Activated naive CD8-positive, alpha-beta T cell treated with anti-CD3 and anti-CD28 coated beads for 36 hours (primary cell): ENCODE measurements at places on chromosomes 1 and 21. TPM values are rescaled to one million over a fixed set of nuclear protein-coding genes. Genes with fewer than 3 reads are reported as not detected.

The SLC30A10 gene
- not detected for total RNA-seq

DNA sequence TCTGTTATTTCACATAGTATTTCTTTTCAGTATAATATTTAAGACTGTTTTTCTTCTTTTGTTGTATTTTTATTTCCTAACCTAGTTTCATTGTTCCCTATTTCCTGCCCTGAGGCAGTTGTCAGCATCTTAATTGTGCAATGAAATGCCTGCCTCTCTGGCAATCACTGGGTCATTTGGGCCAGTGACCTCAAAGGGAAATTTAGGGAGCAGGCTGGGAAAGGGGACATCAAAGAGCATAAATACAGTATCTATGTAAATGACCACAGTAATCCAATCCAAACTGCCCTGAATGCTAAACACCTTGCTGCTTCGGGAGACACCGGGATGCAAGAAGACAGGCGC lies 147.8 kb downstream of the TLR5 start:
- peaks cover 3% of the 10 kb centered on the region for H3K36me3 ChIP-seq
- no peaks in the 10 kb centered on the region for H3K27me3 ChIP-seq
- no peak overlapping the region for H3K27ac ChIP-seq
- no peak for DNase-seq
- no peaks in the 10 kb centered on the region for H3K4me1 ChIP-seq
- no peak overlapping the region for H3K4me3 ChIP-seq

- DNase-seq = no peak
- H3K27ac ChIP-seq = no peak overlapping the region
- H3K36me3 ChIP-seq = no peaks in the 10 kb centered on the region
- H3K4me1 ChIP-seq = peaks cover 3% of the 10 kb centered on the region
Measured at GRCh38 chr1:30879940-30880677, 28.4 kb downstream of the SDC3 start.

The STK40 gene
- 51.5 TPM for total RNA-seq

GRCh38 chr1:221180704-221181368 lies 301.6 kb downstream of the HLX start:
- H3K4me3 ChIP-seq = no peak overlapping the region
- H3K4me1 ChIP-seq = no peaks in the 10 kb centered on the region
- DNase-seq = no peak
- no peak overlapping the region for H3K27ac ChIP-seq
- peaks cover 8% of the 10 kb centered on the region for H3K27me3 ChIP-seq

The RASAL2 gene
- not detected for total RNA-seq

- no peak overlapping the region for H3K4me3 ChIP-seq
- DNase-seq = no peak
- no peaks in the 10 kb centered on the region for H3K27me3 ChIP-seq
- H3K36me3 ChIP-seq = peaks cover 5% of the 10 kb centered on the region
- H3K4me1 ChIP-seq = peaks cover 4% of the 10 kb centered on the region
- H3K27ac ChIP-seq = no peak overlapping the region
Measured at GRCh38 chr1:199054694-199055093, 415.9 kb downstream of the PTPRC start.

The FCGR3B gene
- total RNA-seq = not detected

DNA sequence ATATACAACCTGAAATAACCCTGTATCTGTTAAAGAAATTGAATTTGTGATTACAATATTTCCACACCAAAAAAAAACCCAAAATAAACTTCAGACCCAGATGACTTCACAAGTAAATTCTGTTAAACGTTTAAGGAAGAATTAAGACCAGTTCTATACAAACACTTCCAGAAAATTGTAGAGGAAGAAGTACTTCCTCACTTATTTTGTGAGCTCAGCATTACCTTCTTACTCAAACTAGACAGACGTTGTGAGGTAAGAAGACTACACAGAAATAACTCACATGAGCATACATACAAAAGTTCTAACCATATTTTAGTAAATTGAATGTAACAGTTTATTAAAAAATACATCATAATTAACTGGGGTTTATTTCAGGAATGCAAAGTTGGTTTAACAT lies 18.8 kb downstream of the RALGPS2 start:
- no peak for DNase-seq
- H3K4me3 ChIP-seq = no peak overlapping the region
- no peak overlapping the region for H3K27ac ChIP-seq
- no peaks in the 10 kb centered on the region for H3K27me3 ChIP-seq

DNA sequence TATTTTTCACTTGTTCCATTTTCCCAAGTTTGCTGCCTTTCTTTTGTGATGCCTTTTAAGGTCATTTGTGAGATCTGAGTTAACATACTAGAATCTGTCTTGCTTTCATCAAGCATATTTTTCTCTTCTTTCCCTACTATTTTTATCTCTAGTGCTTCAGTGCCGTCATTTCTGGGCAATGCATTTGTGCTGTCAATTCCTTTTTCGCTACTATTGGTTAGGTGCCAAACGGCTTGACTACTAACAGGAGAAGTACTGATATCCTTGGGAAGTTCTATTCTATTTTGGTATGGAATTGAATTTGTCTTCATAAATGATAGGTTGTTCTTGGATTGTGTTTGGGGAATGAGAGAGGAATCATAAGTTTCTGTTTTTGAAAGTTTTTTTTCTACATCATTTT lies 42.2 kb downstream of the LRRC53 start:
- DNase-seq = no peak
- no peaks in the 10 kb centered on the region for H3K36me3 ChIP-seq
- no peak overlapping the region for H3K4me3 ChIP-seq
- peaks cover 4% of the 10 kb centered on the region for H3K27me3 ChIP-seq
- H3K27ac ChIP-seq = no peak overlapping the region

GRCh38 chr1:201742476-201742875 lies 86.5 kb upstream of the IPO9 start:
- no peak overlapping the region for H3K27ac ChIP-seq
- no peak for DNase-seq
- peaks cover 6% of the 10 kb centered on the region for H3K27me3 ChIP-seq

DNA sequence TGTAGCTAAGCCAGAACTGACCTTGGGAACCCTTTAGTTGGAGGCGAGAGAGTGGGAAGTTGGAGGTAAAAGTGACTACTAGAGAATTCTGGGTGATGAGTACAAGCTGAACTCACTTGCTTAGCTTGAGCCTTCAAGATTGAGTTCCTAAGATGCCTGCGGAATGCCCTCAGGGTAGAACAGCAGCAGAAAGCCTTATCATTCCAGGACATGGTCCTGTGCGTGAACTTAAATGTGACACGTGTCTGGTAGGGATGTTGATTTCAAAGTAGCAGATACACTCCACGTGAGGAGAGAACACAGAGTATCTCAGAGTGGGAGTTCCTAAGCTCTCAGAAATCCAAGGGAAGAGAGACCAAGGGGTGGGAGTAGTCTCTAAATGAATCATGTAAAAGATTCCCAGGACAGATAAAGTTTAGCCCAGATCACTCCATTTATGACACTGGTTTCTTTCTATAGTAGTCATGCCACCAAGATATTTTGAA lies 60.1 kb downstream of the KCNK1 start:
- no peak for DNase-seq
- peaks cover 4% of the 10 kb centered on the region for H3K27me3 ChIP-seq
- H3K27ac ChIP-seq = no peak overlapping the region
- H3K4me3 ChIP-seq = no peak overlapping the region
- H3K4me1 ChIP-seq = no peaks in the 10 kb centered on the region

GRCh38 chr1:160547422-160547821 lies 24.4 kb upstream of the SLAMF6 start:
- peaks cover 46% of the 10 kb centered on the region for H3K36me3 ChIP-seq
- H3K4me3 ChIP-seq = no peak overlapping the region
- peaks cover 32% of the 10 kb centered on the region for H3K4me1 ChIP-seq
- H3K27ac ChIP-seq = peak overlapping the region; percentile 29
- no peaks in the 10 kb centered on the region for H3K27me3 ChIP-seq

The CRP gene
- total RNA-seq = not detected

GRCh38 chr1:51342591-51343206 lies 12.3 kb upstream of the TTC39A start:
- no peak for DNase-seq
- peaks cover 2% of the 10 kb centered on the region for H3K4me1 ChIP-seq
- H3K36me3 ChIP-seq = no peaks in the 10 kb centered on the region
- peaks cover 58% of the 10 kb centered on the region for H3K27me3 ChIP-seq

DNA sequence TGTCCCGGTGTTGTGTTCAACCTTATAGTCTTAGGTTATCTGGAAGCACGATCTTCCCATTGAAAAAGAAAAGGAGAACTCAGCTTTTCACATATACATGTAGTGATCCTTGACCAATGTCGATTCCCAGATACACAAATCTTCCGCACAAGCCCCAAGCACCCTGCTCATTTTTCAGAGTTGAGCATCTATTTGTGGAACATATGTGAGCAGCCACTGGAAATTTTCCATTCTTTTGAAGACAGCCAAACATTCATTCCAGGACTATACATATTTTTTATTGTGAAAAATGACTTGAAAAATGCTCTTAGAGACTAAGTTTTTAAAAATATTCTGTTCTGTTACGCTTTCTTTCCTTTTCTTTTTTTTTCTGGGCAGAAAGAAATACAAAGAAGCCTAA lies 371.9 kb downstream of the RGS7 start:
- no peaks in the 10 kb centered on the region for H3K27me3 ChIP-seq
- H3K4me1 ChIP-seq = no peaks in the 10 kb centered on the region
- no peak overlapping the region for H3K27ac ChIP-seq

The AGBL4 gene
- total RNA-seq = not detected

GRCh38 chr1:213656503-213656902 lies 331.3 kb upstream of the PROX1 start:
- no peak overlapping the region for H3K27ac ChIP-seq
- H3K4me3 ChIP-seq = no peak overlapping the region
- no peaks in the 10 kb centered on the region for H3K36me3 ChIP-seq
- no peaks in the 10 kb centered on the region for H3K27me3 ChIP-seq

GRCh38 chr1:89907727-89908212 lies 86.9 kb downstream of the LRRC8D start:
- peaks cover 56% of the 10 kb centered on the region for H3K4me1 ChIP-seq
- no peak for DNase-seq
- H3K27ac ChIP-seq = no peak overlapping the region
- H3K27me3 ChIP-seq = no peaks in the 10 kb centered on the region
- H3K36me3 ChIP-seq = peaks cover 34% of the 10 kb centered on the region

- no peak for DNase-seq
- no peaks in the 10 kb centered on the region for H3K27me3 ChIP-seq
- no peaks in the 10 kb centered on the region for H3K36me3 ChIP-seq
- no peak overlapping the region for H3K27ac ChIP-seq
Measured at GRCh38 chr21:45169001-45169400, 94.6 kb downstream of the ADARB1 start.

The FMOD gene
- 3.3 TPM for total RNA-seq

The ZBTB8OS gene
- total RNA-seq = 69.9 TPM

DNA sequence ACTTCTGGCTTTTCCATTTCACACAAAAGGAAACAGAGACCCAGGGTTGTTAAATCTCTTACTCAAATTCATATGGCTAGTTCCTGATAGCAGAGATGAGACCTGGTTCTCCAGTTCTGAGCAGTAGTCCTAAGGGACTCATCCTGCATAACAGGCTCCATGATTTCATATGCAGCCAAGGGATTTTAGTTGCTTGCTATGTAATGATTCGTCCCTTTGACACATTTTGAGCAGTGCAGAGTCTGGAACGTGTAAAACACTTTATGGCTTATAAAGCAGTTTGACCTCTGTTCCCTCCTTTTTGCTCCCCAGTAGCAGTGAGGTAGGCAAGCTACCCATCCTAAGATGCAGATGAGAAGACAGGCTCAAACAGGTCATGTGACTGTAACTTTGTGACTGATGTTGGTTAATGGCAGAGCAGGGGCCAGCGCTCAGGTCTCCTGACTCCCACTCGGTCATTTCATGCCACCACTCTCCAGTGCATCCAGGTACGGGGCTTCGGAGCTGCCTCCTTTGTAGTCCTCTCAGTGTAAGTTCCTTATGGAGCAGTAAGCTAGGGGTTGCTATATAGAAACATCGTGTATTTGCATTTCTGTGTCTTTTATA lies 24.2 kb downstream of the CC2D1B start:
- no peaks in the 10 kb centered on the region for H3K4me1 ChIP-seq
- no peaks in the 10 kb centered on the region for H3K27me3 ChIP-seq
- no peak overlapping the region for H3K27ac ChIP-seq
- no peaks in the 10 kb centered on the region for H3K36me3 ChIP-seq
- no peak overlapping the region for H3K4me3 ChIP-seq
- DNase-seq = no peak

DNA sequence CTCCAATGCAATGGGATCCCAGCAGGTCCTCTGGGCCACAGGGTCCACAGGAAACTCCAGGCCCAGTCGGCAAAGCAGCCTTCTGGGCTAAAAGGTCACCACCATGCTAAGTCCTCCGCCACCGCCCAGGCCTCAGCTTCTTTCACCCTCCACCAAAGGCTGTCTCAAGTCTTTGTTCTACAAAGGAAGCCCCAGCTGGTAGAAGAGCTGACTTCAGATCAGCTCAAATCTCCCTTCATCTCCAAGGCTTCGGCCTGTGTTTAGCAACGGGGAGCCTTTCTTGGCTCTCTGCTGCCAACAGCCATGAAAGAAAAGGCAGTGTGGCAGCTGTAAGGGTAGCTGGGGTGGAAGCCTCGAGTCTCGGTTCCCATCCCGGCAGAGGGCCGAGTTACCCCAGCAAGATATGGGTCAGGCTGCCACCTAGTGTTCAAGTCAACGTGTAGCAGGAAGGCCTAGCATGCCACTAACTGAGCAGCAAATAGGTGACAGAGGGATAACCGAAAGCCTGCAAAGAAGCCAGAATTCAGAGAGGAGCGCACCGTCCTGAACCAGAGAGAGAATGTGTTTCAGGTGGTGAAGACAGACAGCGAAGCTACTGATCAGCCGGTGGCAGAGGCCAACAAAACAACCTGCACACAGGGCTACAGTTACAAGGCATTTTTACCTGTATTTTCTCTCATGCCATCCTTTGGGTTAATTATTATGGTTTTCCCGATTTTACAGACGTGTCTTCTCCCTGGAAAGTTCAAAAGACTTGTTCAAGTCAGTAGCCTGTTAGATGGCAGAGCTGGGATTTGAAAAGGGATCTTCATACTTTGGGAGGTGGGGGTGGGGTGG lies 26.8 kb upstream of the CRNN start:
- peak; percentile 68 for DNase-seq
- no peak overlapping the region for H3K4me3 ChIP-seq
- H3K4me1 ChIP-seq = peaks cover 4% of the 10 kb centered on the region
- H3K36me3 ChIP-seq = no peaks in the 10 kb centered on the region

- H3K27ac ChIP-seq = peak overlapping the region; percentile 27
- peaks cover 13% of the 10 kb centered on the region for H3K27me3 ChIP-seq
- H3K4me1 ChIP-seq = peaks cover 2% of the 10 kb centered on the region
Measured at GRCh38 chr21:41280115-41280919, 36.3 kb upstream of the FAM3B start.

GRCh38 chr1:24503870-24504523 lies 1.4 kb downstream of the RCAN3 start:
- H3K4me3 ChIP-seq = peak overlapping the region; percentile 98
- peaks cover 66% of the 10 kb centered on the region for H3K4me1 ChIP-seq
- no peak for DNase-seq
- H3K27me3 ChIP-seq = no peaks in the 10 kb centered on the region
- peaks cover 38% of the 10 kb centered on the region for H3K36me3 ChIP-seq
